ENCODE measurements at places on chromosomes 4 and X. TPM values are rescaled to one million over a fixed set of nuclear protein-coding genes. Genes with fewer than 3 reads are reported as not detected.
A peak's percentile ranks its signal among the peaks of the same experiment; 100 is the strongest.

DNA sequence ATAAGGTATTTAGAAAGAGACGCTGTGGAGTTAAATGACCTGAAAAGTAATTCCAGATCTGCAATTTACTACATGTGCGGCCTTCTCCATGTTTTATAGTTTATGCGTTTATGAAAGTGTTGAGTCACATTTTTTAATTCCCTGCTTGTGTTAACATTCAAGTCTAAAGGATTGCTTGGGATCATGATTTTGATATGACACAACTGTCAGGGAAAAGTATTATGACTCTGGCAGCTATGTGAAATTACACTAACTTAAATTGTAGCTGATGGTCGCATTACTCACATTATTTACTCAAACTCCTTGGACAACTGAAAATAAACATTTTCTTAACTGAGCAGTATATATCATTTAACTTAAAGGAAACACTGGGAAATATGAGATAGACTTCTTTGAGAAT, 14.3 kb upstream of the GABRB1 start:
- DNase-seq = no peak

DMRTC1 gene
- not detected for polyA plus RNA-seq

STOX2 gene
- polyA plus RNA-seq = 5.4 TPM

- DNase-seq = no peak
These were observed 20.6 kb downstream of the ZBTB33 start for GRCh38 chrX:120271218-120271617.

FAM114A1 gene
- polyA plus RNA-seq = 50.2 TPM

- DNase-seq = no peak
These were observed 21.7 kb upstream of the HEPH start for GRCh38 chrX:66142351-66142750.

DNA sequence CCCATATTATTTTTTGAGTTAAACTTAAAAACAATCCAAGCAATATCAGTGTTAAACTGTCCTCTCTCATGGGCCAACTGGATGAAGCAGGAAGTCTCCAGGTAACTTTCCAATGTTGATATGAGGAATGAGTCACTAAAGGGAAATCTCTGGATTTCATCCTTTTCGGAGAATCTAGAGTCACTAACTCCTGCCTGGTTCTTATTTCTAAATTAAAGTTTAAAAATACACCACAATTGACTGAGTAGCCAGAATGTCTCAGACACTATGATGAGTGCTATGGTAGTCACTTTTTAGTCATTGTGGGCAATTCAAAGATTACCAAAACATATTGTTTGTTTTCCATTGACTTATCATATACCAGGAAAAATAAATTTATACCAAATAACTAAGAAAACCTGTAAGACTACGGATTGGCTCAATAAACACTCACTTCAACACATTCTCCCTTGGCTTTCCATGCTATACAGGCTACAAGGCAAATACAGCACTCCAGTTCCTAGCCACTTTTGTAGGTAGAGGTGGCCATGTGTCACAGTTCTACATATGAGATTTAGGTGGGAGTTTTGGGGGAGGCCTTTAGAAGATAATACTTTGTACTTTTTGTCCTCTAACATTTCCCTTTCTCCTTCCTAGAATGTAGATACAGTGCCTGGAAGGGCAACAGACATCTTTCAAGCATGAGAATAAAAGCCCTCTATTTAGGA, 8.6 kb downstream of the SLC9B2 start:
- DNase-seq = no peak

DNA sequence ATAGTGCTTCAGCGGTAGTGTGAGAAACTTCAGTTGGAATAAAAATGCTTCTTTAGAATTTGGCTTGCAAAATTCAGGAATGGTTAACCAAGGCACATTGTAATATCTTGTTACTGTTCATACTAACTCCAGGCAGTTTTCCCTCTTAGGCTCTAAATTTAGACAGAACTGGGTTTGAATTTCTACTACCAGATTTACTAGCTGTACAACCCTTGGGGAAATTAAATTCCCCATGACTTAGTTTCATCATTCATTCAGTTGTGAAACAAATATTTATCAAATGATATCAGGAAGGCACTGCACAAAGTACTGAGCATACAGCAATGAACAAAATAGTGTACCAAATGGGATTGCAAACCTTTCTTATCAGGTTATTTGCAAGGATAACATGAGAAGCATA, 135.0 kb upstream of the IL15 start:
- DNase-seq = no peak

- no peak for DNase-seq
These were observed 133.4 kb downstream of the UNC5C start for GRCh38 chr4:95415346-95415771.

DUX4 gene
- 1.2 TPM for polyA plus RNA-seq

HSFX3 gene
- polyA plus RNA-seq = 1.1 TPM

DNA sequence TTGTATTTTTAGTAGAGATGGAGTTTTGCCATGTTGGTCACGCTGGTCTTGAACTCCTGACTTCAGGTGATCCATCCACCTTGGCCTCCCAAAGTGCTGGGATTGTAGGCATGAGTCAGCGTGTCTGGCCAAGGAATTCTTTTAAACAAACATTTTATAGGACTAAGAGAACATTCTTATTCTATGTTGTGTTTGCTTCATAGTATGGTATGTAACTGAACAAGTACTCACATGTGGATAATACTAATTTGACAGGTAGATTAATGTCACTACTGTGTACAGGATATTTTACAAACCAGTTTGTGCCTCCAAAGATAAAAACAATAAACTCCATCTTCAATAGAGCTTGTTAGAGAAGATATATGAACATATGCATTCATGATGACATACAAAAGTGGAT, 1353.4 kb downstream of the PCDH7 start:
- DNase-seq = no peak

GRCh38 chrX:131901546-131901945, 121.6 kb upstream of the STK26 start:
- DNase-seq = no peak

- DNase-seq = no peak
These were observed 468.7 kb upstream of the FAM241A start for GRCh38 chr4:111676533-111676932.

- no peak for DNase-seq
These were observed 508.5 kb downstream of the MID1IP1 start for GRCh38 chrX:39309721-39310152.

GRCh38 chr4:16676230-16676770, 222.1 kb downstream of the LDB2 start:
- DNase-seq = peak; percentile 94

- no peak for DNase-seq
These were observed 35.3 kb upstream of the CXCL8 start for GRCh38 chr4:73705056-73705432.

- no peak for DNase-seq
These were observed 42.5 kb downstream of the UNC5C start for GRCh38 chr4:95506264-95506663.

SLC2A9 gene
- 3.4 TPM for polyA plus RNA-seq

DNA sequence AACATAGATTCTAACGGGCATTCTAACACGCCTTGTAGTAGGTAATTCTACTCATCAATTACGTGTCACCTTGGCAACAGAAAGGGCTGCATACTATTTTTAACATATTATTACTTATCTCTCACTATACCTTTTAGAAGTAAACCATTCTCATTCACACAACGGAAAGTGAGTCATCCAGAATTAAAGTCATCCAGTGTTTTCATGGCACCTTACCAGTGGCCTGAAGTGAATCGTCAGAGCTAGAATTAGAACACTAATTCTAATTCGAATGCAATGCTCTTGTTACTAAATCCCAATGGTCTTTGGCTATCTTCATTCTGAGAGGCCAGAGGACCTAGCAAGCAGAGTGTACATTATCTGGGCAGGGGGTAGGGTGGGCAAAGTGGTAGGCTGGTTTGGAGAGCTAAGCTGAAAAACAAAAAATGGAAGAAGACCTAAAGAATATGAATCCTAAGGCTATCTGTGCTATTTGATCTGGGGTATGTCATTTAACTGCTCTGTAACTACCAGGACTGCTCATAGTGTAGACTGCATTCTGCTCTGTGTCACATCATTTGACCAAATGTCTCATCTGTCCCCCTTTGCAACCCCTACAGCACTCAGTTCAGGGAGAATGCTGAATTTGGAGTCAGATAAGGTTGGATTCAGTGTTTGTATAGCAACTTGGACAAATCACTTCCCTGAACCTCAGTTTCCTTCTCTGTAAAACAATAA, 96.5 kb downstream of the HDAC8 start:
- DNase-seq = no peak

CFAP47 gene
- polyA plus RNA-seq = not detected

DNA sequence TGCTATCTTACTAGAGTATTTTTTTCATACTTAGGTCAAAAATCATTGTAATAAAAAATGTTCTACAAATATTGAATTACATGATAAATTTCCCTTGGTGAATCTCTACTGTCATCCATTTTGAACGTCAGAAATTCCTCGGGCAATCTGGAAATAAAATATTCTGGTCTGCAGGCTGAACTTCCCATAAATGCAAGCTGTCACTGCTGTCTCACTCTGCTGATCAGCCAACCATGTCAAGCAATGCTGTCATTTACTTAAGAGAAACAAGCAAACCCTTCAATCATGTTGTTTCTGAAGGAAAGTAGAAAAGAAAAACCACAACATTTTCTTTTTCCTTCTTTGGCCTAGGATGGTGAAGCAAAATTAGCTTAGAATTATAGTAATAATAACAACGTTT, 514.2 kb upstream of the GALNT7 start:
- no peak for DNase-seq

DNA sequence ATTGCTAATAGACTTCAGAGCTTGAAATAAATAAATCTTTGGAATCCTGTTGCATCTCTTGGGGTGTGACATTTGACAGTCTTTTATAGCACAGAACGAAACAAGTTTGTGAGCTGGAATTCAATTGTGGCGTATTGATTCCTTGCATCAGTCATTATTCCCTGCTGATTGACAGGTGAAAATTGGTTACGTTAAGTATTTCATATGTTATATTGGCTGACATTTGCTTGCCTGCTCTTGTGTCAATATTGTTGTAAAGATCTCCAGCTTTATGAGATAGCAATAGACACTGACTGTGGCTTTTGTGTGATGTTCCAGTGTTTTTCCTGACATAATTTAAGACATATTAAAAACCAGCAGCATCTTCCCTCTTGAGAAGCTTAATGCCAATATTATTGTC, 644.4 kb upstream of the FAM241A start:
- no peak for DNase-seq

PPP1R3F gene
- 7.9 TPM for polyA plus RNA-seq

DNA sequence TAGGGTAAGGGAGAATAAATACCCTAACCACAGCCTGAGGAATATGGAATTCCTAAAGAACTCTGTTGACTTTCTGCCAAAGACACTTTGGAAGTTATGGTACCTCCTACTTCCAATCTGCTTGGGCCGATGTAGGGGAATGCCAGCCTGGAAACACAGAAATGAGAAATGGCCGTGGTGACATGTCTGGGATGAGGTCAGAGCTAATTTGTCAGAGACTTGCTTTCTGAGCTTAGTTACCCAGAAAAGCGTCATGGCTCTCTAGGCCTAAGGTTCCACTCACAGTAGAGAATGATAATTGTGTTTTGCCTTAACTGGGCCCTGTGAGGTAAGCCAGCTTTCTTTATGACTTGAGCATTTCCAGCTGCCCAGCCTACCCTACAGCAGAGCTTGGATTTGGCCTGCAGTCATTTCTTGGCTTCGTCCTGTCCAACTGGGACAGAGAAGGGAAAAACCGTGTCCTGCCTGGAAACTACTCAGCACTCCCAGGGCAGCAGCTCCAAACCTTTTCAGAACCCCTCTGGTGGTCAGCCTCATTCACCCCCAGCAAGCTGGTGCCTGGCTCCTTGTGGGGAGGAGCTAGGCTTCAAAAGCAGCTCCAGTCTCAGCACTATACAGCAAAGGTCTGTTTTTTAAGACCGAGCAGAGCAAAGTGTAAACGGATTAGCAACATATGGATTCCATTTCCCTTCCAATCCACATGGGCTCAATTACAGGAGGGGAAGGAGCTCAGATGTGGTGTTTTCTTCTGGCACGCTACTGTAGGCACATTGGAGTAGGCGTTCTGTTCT, 92.3 kb downstream of the RLIM start:
- no peak for DNase-seq

DNA sequence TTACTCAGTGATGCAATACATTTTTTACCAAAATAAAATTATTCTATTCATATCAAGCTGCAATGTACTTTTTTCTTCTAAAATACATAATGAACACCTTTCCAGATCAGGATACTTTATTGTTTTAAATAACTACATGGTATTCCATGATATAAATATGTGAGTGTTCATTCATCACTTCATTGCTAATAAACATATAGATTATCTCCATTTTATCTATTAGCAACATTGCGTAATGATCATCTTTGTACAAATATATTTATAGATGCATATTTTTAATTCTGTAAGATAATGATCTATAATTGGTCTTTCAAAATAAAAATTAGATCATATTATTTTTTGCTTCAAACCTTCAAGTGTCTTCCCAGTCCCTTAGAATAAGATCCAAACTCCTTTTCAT, 156.1 kb upstream of the HHIP start:
- no peak for DNase-seq

DNA sequence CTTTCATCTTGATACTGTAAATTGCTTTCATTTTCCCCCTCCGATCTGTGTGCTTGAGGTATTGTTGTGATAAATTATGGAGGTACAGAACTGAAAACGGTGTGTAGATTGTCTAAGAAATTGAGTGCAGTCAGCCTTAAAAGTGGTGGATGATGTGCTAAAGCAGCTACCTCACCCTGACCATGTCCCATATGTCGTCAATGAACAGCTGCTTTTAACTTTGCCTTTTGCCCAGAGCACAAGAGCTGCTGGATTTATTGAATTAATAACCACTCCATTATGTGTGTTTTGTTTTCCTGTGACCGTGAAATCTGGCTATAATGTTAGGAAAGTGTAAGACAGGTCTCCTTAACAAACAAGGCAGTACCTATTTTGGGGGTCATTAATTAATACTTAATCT, 581.9 kb upstream of the PITX2 start:
- no peak for DNase-seq

DNA sequence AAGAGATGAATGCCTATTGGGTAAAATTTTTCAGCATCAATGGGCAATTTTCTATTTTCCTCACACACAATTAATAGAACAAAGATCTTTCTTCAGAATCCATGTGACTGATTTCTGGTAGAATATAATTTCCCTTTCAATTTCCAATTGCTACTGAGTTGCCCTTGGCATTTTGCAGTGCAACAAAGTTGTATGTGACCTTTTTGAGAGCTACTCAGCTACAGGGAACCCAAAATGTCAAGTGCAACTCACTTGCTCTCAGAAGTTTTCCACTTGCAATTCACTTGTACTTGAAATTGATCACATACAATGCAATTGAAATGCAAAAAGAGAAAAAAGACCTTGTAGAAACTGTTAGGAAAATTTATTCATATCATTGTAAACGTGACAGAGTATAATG, 245.5 kb downstream of the BANK1 start:
- no peak for DNase-seq

- no peak for DNase-seq
These were observed 876.2 kb upstream of the HS3ST1 start for GRCh38 chr4:12304905-12305304.

F8A3 gene
- polyA plus RNA-seq = 7.5 TPM

TNIP2 gene
- polyA plus RNA-seq = 11.4 TPM

- DNase-seq = no peak
These were observed 30.9 kb upstream of the PPA2 start for GRCh38 chr4:105504744-105505143.

CCDC160 gene
- polyA plus RNA-seq = 0.24 TPM

Data from forelimb muscle (tissue), 1 donor.